Ovary (tissue), 10 donors: ENCODE measurements at places on chromosomes 13 and 19. TPM values are rescaled to one million over a fixed set of nuclear protein-coding genes. Genes with fewer than 3 reads are reported as not detected.

Gene CABP5
- total RNA-seq = not detected

DNA sequence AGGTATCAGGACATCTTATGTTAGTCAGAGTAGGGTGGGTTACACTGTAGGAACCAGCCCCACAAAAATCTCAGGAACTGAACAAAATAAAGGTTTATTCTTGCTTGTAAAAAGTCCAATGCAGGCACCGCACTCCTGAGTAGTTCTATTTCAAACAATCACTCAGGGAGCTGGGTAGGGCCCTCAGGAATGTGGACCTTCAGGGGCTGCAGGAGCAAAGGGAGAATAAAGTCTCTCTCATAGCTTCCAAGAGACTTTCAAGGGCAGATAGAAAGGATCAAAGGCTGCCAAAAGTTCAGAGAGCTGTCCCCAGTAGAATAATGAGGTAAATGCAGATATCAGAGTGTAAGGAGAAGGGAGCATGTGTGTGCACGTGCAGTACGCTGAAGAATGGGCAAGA lies 49.4 kb downstream of the RUBCNL start:
- no peak for DNase-seq

Gene ZNF566
- total RNA-seq = 19.3 TPM

- DNase-seq = no peak
Measured at GRCh38 chr13:31605076-31605860, 134.1 kb upstream of the RXFP2 start.

DNA sequence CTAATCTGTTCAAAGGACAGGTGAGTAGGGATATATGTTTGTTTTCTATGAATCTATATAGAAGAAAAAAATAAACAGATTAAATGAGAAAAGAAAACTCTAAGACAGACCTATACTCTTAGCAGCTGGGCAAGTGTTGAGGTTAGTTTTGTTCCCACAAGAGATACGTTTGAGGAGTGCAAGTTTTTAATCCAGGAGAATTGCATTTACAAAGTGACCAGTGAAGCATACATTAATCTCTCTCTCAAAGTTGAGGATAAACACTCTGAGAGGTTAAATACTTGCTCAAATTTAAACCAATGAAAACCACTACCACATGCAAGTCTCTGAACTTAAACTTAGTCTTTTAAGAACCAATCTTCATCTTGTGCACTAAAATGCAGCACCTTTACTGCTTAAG lies 930.5 kb upstream of the MIR17HG start:
- DNase-seq = no peak

Gene PGLYRP2
- not detected for total RNA-seq

Gene TNNI3
- total RNA-seq = 10.2 TPM

- no peak for DNase-seq
Measured at GRCh38 chr19:10430505-10431253, 10.3 kb downstream of the PDE4A start.

GRCh38 chr19:49676136-49676783 lies 811 bp upstream of the PRMT1 start:
- DNase-seq = peak; percentile 91

DNA sequence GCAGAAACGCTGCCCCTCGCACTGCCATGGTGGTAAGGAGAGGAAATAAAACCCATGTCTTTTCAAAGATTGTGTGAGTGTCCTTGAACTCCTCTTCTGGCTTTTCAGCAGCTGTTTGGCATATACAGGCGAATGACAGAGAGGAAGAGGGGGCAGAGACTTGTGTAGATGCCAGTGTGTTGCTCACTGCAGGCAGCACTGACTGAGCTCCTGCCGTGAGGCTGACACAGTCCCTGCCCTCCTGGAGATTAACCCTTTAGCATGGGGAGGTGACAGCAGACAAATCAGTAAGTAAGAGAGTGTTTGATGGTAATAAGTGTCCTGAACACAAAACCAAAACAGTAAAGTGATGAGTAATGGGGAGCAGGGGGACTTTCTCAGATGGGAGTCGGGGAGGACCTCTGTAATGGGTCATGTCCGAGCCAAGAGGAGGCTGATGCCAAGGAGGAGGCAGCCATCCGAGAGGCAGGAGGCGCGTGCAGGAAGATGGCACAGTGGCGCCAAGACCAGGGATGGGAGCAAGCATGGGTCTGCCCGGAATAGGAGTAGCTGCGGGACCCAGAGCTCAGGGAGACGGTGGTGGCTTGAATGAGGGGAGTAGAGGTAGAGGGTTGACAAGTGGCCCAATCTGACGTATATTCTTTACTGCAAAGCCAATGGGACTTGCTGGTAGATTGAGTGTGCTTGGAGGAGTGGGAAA lies 182.2 kb downstream of the FOXO1 start:
- DNase-seq = no peak

- no peak for DNase-seq
Measured at GRCh38 chr19:28289295-28290063, 923.5 kb downstream of the UQCRFS1 start.

GRCh38 chr19:7492558-7492957 lies 3.7 kb upstream of the PEX11G start:
- DNase-seq = no peak

GRCh38 chr13:67023130-67023876 lies 206.8 kb downstream of the PCDH9 start:
- DNase-seq = no peak

DNA sequence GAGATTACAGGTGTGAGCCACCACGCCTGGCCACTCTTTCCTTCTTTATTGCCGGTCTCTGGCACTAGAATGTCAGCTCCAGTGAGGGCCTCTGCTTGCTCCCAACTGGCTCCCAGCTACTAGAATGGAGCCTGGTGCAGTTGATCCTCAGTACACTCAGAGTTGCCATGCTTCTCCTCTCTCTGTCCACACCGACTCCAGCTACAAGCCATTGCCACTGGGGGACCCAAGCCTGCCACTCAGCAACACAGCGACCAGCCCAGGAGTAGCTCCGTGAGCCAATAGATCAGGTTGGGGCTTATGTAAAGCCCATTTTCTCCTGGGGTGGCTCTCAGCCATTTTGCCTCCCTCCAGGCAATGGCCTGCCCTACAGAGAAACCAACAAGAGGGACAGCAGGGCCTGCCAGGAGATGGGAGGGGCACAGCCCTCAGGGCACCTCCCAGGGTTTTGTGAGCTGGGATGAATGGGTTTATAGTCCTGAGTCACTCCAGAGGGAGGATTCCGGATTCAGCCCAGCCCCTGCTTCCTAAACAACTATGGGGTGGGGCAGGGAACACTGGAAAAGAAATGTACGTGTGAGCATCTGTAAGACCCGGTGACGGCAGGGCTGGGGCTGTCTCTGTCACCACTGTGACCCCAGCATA lies 36.5 kb downstream of the OPA3 start:
- DNase-seq = no peak

DNA sequence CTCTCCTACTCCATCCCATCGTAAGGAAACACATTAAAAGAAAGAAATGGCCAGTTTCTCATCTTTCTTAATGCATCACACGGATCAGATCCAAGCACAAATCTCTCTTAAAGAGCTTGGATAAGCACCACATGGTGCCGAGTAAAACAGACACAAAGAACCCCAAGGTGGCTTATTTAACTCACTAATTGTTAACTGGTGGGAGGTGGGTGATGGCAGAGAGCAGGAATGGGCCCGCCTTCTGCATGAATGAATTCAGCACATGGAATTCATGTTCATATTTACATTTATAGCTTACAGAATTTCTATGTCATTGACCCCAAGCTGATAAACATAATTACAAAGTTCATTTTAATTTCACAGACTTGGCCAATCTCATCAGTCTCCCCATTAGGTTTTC lies 89.9 kb downstream of the MZT1 start:
- no peak for DNase-seq

- no peak for DNase-seq
Measured at GRCh38 chr13:111152844-111153243, 37.7 kb downstream of the ARHGEF7 start.

Gene ZNF221
- 8.0 TPM for total RNA-seq

- DNase-seq = no peak
Measured at GRCh38 chr19:15397236-15397635, 17.6 kb upstream of the AKAP8 start.

DNA sequence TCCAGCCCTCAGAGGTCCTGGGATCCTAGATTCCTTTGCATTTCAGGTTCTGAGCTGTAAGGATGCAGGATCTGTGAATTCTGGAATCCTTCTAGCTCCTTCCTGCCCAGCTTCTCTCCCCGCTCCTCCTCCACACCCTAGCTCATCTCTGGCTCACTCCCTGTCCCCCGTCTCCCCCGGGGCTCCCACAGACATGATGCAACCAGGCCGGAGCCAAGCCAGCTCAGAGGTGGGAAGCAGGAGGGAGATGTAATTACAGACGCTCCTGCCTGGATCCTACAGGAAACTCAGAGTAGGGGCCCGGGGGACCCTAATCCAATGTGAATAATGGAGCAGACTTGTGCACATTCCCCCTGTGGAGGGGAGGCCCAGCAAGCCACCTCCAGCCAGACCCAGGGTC lies 4.5 kb downstream of the GNG8 start:
- DNase-seq = peak; percentile 53

- no peak for DNase-seq
Measured at GRCh38 chr13:38542601-38543000, 144.3 kb upstream of the FREM2 start.
